ENCODE measurements at places on chromosomes 7 and 10. TPM values are rescaled to one million over a fixed set of nuclear protein-coding genes. Genes with fewer than 3 reads are reported as not detected.
A peak's percentile ranks its signal among the peaks of the same experiment; 100 is the strongest.

GRCh38 chr10:100043796-100044195 lies 34.0 kb upstream of the DNMBP start:
- H3K4me1 ChIP-seq: no peaks in the 10 kb centered on the region
- H3K36me3 ChIP-seq: no peaks in the 10 kb centered on the region
- DNase-seq: no peak
- no peak overlapping the region for H3K27ac ChIP-seq
- no peak overlapping the region for H3K4me3 ChIP-seq
- H3K27me3 ChIP-seq: no peaks in the 10 kb centered on the region

DNA sequence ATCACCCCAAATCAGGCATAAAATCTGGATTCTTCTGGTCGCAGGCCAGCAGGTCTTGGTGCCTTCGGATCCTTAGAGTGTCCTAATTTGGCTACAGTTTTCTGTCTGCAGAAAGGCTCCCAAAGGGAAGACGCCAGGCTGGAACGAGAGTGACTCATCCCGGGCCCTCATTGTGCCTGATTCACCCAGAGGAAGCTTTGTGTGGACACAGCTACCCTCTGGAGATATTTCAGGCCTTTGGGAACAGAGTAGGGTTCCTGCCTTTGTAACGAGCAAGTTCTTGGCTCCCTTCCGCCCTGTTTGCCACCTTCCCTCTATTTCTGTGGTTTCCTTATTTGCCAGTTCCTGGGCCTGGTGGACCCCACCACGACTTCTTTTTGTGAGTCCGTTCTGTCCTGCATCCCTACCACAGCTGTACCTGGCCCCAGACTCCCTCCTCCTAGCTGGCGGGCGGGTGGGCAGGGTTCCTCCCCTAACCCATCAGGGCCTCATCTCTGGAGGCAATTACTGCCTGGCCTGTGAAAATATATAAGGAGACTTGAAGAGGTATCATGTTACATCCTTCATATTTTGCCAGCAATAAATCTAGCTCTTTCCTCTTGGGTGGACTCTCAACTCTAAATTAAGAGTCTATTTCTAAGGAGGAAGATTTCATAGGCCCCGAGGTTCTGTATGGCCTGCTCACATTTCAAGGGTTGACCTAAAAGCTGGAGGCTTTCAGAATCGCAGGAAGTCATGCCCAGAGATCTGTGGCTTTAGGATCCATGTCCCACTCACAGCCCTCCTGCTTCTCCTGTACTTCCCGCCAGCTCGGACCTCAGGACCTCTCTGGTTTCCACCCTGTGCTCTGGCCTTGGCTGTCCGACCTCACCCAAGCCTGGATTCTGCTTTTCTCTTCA lies 219.2 kb upstream of the ZNF32 start:
- DNase-seq: no peak
- H3K27ac ChIP-seq: peak overlapping the region; percentile 27
- H3K27me3 ChIP-seq: no peaks in the 10 kb centered on the region
- peaks cover 39% of the 10 kb centered on the region for H3K4me1 ChIP-seq
- H3K36me3 ChIP-seq: no peaks in the 10 kb centered on the region
- H3K4me3 ChIP-seq: no peak overlapping the region

GRCh38 chr7:91285696-91286355 lies 21.6 kb downstream of the FZD1 start:
- no peaks in the 10 kb centered on the region for H3K36me3 ChIP-seq
- H3K4me1 ChIP-seq: peaks cover 10% of the 10 kb centered on the region
- no peaks in the 10 kb centered on the region for H3K27me3 ChIP-seq
- no peak for DNase-seq
- no peak overlapping the region for H3K4me3 ChIP-seq

DNA sequence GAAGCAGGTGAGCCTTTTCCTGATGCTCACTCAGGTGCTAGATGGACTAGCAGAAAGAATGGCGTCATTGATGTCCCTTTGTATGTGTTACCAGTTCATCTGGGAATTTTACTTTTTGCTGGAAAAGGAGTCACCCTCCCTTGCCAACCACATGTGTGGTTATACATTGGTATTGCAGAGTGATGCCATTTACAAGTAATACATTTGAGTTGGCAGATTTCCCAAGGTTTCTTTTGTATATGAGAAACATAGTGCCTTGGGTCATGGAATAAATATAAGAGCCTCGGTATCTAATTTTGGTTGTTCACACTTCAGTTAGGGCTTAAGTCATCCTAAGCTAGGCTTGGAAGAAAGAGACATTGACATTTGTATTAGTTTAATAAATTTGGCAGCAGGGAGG lies 10.4 kb upstream of the ATXN7L1 start:
- H3K36me3 ChIP-seq: no peaks in the 10 kb centered on the region
- H3K27me3 ChIP-seq: no peaks in the 10 kb centered on the region
- H3K4me1 ChIP-seq: no peaks in the 10 kb centered on the region

GRCh38 chr10:723973-724372 lies 34.5 kb upstream of the DIP2C start:
- H3K4me1 ChIP-seq: no peaks in the 10 kb centered on the region
- H3K27me3 ChIP-seq: no peaks in the 10 kb centered on the region
- DNase-seq: no peak
- H3K4me3 ChIP-seq: no peak overlapping the region
- H3K36me3 ChIP-seq: no peaks in the 10 kb centered on the region

The SAMD8 gene
- total RNA-seq: 51.5 TPM

Data from thoracic aorta (tissue), 2 donors.